CD4-positive, alpha-beta memory T cell (primary cell): ENCODE measurements at places on chromosomes 2 and 18. TPM values are rescaled to one million over a fixed set of nuclear protein-coding genes. Genes with fewer than 3 reads are reported as not detected.

Gene LOXHD1
- not detected for polyA plus RNA-seq

Gene CCDC85A
- polyA plus RNA-seq, result not detected

Gene GALNT13
- polyA plus RNA-seq, result not detected

Gene FBXO36
- polyA plus RNA-seq, result 2.2 TPM

Gene CCT4
- 148 TPM for polyA plus RNA-seq

Gene MC2R
- not detected for polyA plus RNA-seq

Gene ITGB6
- polyA plus RNA-seq, result not detected

Gene MROH2A
- not detected for polyA plus RNA-seq

Gene RAMP1
- polyA plus RNA-seq, result 10.8 TPM

Gene OSR1
- not detected for polyA plus RNA-seq

Gene DYNAP
- not detected for polyA plus RNA-seq

Gene ACVR1C
- 1.6 TPM for polyA plus RNA-seq

Gene TNP1
- polyA plus RNA-seq, result not detected

Gene ZFP36L2
- polyA plus RNA-seq, result 271 TPM

Gene CD28
- 80.0 TPM for polyA plus RNA-seq

Gene USP37
- 8.5 TPM for polyA plus RNA-seq

Gene IL1RL1
- 0.29 TPM for polyA plus RNA-seq

Gene SERPINB7
- polyA plus RNA-seq, result not detected

Gene ABCB11
- not detected for polyA plus RNA-seq

Gene COBLL1
- polyA plus RNA-seq, result not detected

Gene SCN2A
- not detected for polyA plus RNA-seq

Gene ASTL
- not detected for polyA plus RNA-seq

Gene METTL21A
- 38.2 TPM for polyA plus RNA-seq

Gene IL37
- polyA plus RNA-seq, result not detected

Gene CTAGE1
- polyA plus RNA-seq, result not detected

Gene PARD6G
- not detected for polyA plus RNA-seq

Gene ICOS
- polyA plus RNA-seq, result 28.1 TPM

Gene PSME4
- 8.3 TPM for polyA plus RNA-seq

Gene PAX3
- polyA plus RNA-seq, result not detected

Gene IL18RAP
- 5.1 TPM for polyA plus RNA-seq

Gene CXCR1
- not detected for polyA plus RNA-seq

Gene RGPD3
- polyA plus RNA-seq, result not detected

Gene SERPINB12
- not detected for polyA plus RNA-seq

Gene HOXD9
- not detected for polyA plus RNA-seq

Gene OR6B2
- not detected for polyA plus RNA-seq

Gene TMEM200C
- polyA plus RNA-seq, result not detected

Gene METAP1D
- 3.5 TPM for polyA plus RNA-seq

Gene PHOSPHO2
- polyA plus RNA-seq, result 7.2 TPM

Gene ZC3H6
- 4.6 TPM for polyA plus RNA-seq

Gene PROC
- polyA plus RNA-seq, result not detected

Gene UGT1A4
- polyA plus RNA-seq, result not detected

Gene KCNE4
- polyA plus RNA-seq, result not detected

Gene SETBP1
- not detected for polyA plus RNA-seq

Gene CCL20
- 1.5 TPM for polyA plus RNA-seq

Gene AQP12A
- not detected for polyA plus RNA-seq

Gene HOXD11
- not detected for polyA plus RNA-seq

Gene ZAP70
- 149 TPM for polyA plus RNA-seq

Gene FTCDNL1
- polyA plus RNA-seq, result 1.6 TPM

Gene HOXD3
- not detected for polyA plus RNA-seq

Gene GPR39
- not detected for polyA plus RNA-seq

Gene CTNNA2
- not detected for polyA plus RNA-seq

Gene PLCL1
- 5.5 TPM for polyA plus RNA-seq

Gene CPS1
- polyA plus RNA-seq, result not detected

Gene SLC14A1
- 1.8 TPM for polyA plus RNA-seq

Gene SDC1
- polyA plus RNA-seq, result not detected

Gene MGAT4A
- 336 TPM for polyA plus RNA-seq

Gene HAAO
- not detected for polyA plus RNA-seq
